Kidney epithelial cell (primary cell): ENCODE measurements at places on chromosomes 1 and 21.

GRCh38 chr1:63268876-63269275, 53.5 kb upstream of the FOXD3 start:
- DNase-seq, result no peak

DNA sequence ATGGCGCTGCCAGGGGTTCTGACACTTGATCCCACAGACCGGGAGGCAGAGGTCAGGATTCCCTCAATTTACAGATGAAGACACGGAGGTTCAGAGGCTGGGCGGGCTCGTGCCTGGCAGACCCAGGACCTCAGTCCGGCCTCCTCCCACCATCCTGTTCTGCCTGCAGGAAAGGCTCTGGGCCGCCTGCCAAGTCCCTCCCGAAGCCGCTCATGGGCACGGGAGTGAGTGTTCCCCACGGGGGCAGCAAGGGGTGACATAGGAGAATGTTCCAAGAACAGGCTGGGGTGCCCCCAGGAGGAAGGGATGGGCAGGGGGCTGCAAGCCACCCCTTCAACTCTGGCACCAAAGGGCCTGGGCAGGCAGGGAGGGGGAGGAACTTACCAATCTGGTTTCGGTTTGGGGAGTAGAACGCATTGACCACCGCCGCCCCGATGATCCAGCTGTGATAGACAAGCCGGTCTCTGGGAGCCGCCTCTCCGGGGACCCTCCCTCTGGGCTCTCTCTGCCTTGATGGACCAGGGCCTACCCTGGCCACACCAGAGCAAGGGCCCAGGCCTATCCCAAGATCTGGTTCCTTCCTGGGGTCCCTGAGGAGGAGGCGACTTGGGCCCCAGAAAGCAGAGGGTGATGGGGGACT, 7.5 kb downstream of the PRXL2B start:
- DNase-seq, result no peak

- no peak for DNase-seq
Observed at GRCh38 chr1:114521396-114522263, 10.6 kb upstream of the TRIM33 start.

DNA sequence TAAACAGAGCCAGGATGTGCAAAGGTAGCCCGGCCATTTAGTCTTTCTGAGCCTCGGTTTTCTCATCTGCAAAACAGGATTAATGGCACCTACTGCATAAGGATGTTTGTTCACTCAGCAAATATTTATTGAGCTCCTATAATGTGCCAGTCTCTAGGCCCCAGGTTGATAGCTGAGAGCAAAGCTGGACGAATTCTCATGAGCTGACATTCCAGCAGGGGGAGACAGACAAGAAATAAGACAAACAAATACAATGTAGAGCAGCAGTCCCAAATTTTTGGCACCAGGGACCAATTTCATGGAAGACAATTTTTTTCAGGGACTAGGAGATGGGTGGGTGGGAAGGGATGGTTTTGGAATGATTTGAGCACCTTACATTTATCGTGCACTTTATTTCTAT, 74.3 kb upstream of the PAX7 start:
- DNase-seq, result no peak
